Osteocyte (in vitro differentiated cells): ENCODE measurements at places on chromosomes 2 and 18. TPM values are rescaled to one million over a fixed set of nuclear protein-coding genes. Genes with fewer than 3 reads are reported as not detected.

DNA sequence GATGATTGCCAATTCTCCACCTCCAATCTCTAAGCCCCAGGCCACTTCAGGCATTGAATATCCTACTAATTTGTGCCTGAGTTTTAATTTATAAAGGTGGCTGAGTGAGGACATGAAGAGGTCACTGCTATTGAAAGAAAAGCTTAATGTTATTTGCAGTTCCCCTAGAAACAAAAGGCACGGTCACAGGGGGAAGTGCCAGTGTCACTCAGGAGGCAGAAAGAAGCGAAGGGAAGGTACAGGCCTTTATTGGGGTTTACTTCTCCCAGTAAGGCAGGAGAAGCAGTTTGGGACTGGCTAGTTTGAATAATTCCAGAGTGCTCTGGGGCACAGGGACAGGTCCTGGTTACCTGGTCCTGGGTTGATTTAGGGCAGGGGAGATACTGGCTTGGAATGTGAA, 1.7 kb upstream of the ABHD1 start:
- peaks cover 13% of the 10 kb centered on the region for H3K4me1 ChIP-seq
- no peak overlapping the region for H3K27ac ChIP-seq
- no peaks in the 10 kb centered on the region for H3K36me3 ChIP-seq

Gene EVA1A
- 30.7 and 33.5 TPM in 2 replicates for total RNA-seq

GRCh38 chr2:207515671-207516070, 14.1 kb upstream of the CREB1 start:
- no peaks in the 10 kb centered on the region for H3K36me3 ChIP-seq
- H3K27ac ChIP-seq, result no peak overlapping the region
- no peak for DNase-seq
- H3K4me1 ChIP-seq, result peaks cover 37% of the 10 kb centered on the region
- H3K4me3 ChIP-seq, result no peak overlapping the region
- no peaks in the 10 kb centered on the region for H3K27me3 ChIP-seq

DNA sequence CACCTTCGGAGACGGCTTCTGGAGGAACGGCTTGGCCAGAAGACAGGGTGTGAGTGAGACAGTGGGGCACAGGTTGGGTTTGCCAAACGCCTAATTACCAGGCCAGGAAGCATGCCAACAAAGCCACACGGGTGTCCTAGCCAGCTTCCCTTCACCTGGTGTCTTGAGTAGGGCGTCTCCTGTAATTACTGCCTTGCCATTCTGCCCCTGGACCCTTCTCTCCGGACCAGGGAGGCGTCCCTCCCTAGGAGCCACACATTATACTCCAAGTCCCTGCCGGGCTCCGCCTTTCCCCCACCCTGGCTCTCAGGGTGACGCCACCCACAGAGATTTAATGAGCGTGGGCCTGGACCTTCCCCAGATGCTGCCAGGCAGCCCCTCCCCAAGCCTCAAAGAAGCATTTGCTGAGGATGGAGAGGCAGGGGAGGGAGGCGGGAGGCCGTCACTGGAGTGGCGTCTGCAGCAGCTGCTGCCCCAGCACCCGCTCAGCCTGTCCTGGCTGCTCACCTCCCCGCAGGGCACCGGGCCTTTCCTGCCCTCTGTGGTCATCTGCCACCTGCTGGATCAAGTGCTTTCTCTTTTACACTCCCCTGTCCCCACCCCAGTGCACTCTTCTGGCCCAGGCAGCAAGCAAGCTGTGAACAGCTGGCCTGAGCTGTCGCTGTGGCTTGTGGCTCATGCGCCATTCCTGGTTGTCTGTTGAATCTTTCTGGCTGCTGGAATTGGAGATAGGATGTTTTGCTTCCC, 20.7 kb downstream of the FOSL2 start:
- no peak overlapping the region for H3K27ac ChIP-seq
- no peak for DNase-seq
- peaks cover 25% of the 10 kb centered on the region for H3K4me1 ChIP-seq
- no peaks in the 10 kb centered on the region for H3K27me3 ChIP-seq
- peaks cover 64% of the 10 kb centered on the region for H3K36me3 ChIP-seq
- no peak overlapping the region for H3K4me3 ChIP-seq

Gene MSH6
- total RNA-seq, result 55.8 and 62.4 TPM in 2 replicates

- DNase-seq, result no peak
- H3K4me1 ChIP-seq, result peaks cover 47% of the 10 kb centered on the region
- peaks cover 25% of the 10 kb centered on the region for H3K36me3 ChIP-seq
- no peaks in the 10 kb centered on the region for H3K27me3 ChIP-seq
These were observed 145.9 kb downstream of the TNS1 start for GRCh38 chr2:217856871-217857270.

- DNase-seq, result no peak
- H3K4me3 ChIP-seq, result no peak overlapping the region
- peaks cover 25% of the 10 kb centered on the region for H3K4me1 ChIP-seq
- no peaks in the 10 kb centered on the region for H3K27me3 ChIP-seq
- H3K36me3 ChIP-seq, result no peaks in the 10 kb centered on the region
- no peak overlapping the region for H3K27ac ChIP-seq
These were observed 32.8 kb upstream of the ZNF396 start for GRCh38 chr18:35409911-35410310.
